ENCODE measurements at places on chromosomes 11 and 22.

DNA sequence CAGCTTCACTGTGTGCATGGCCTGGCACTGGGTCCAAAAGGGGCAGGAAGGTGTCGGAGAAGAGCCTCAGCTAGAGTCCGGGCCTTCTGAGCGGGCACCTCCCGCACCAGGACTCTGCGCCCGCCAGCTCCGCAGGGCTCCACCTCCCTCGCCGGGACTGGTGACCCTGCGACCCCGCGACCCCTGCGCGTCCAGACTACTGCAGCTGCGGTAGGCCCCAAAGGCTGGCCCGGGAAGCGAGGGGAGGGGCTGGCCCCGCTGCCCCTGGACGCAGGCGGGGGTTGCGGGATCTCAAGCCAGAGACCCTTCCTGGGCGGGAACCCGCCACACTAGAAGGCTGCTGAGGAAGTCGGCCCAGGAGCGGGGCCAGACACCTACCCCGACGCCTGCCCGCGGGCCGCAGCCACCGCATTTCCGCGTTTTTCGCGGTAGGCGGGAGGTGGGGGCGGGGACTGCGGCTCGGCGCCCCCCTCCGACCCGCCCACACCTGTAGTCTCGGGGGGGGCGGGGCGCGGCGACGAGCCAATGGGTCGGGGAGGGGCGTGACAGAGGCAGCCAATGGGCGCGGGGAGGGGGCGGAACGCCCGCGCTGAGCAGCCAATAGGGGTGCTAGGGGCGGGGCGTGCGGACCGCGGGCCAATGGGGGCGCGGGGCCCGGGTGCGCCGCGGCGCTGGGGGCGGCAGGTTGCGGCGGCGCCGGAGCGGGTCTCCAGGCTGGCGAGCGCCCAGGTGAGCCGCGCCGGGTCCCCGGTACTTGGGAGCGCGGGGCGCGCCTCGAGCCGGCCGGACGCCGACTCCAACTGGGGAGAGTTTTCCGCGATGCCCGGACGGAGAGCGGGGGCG lies at the start of the genes LMNTD2 and RASSF7:
TSS of gene LMNTD2 (minus strand) at position 434 of the 843 bp plus-strand sequence. CDS start at position 412, 22 bp downstream.
TSS of gene RASSF7 (plus strand) at position 666 of the 843 bp plus-strand sequence. CDS start 799 bp downstream, outside the sequence.
- DNase-seq: peak; percentile 96

- no peak for DNase-seq
Measured at GRCh38 chr11:15757048-15757698, 599.2 kb downstream of the SOX6 start.

DNA sequence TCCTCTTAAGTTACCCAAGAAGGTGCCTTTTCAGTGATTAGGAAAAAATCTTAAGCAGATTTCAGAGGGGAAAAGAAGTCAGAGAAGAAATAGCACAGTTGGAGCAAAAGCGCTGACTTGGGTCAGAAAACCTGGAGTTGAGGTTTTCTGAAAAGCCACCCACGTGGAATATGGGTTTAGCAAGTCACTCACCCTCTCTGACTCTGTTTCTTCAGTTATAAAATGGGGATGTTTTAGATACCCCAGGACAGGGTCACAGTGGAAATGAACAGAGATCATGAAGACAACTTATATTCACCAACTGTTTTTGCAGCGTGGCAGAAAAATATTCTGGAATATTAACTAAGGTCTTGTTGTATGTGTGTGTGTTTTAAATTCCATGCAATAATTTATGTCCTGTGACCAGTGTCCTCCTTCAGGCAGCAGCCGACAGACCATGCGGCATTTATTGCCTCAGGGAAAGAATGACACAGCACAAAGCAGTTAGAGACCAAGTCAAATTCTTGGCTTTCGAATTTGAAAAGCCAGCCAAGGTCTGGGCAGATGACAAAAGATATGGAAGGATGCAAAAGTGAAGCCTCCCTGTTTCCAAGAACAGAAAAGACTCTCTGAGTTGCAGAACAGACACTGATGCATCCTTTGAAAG lies 119.9 kb downstream of the MIAT start:
- DNase-seq: no peak

DNA sequence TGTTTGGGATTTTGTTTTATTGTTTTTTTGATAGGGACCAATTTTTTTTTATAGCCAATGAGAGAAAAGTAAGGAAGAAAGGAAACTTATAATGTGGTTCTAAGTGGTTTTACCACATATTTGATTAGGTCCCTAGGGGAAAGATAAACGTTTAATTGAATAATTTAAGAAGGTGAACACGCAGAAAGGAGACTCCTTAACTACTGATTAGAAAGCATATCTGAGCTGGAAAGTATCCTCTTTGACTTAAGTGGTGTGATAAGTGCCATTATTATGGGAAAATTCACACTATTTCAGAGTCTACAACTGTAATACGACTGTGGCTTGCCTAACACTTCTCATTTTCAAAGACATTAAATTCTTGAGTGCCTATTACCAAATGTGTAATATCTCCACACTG lies 106.5 kb upstream of the GRAMD1B start:
- DNase-seq: no peak

GRCh38 chr22:39277142-39277607 lies 32.4 kb upstream of the PDGFB start:
- DNase-seq: peak; percentile 29

GRCh38 chr22:40176921-40177737 lies 596 bp upstream of the TNRC6B start:
- peak; percentile 71 for DNase-seq

GRCh38 chr22:21443735-21444421 lies 23.3 kb upstream of the TMEM191C start:
- DNase-seq: no peak

DNA sequence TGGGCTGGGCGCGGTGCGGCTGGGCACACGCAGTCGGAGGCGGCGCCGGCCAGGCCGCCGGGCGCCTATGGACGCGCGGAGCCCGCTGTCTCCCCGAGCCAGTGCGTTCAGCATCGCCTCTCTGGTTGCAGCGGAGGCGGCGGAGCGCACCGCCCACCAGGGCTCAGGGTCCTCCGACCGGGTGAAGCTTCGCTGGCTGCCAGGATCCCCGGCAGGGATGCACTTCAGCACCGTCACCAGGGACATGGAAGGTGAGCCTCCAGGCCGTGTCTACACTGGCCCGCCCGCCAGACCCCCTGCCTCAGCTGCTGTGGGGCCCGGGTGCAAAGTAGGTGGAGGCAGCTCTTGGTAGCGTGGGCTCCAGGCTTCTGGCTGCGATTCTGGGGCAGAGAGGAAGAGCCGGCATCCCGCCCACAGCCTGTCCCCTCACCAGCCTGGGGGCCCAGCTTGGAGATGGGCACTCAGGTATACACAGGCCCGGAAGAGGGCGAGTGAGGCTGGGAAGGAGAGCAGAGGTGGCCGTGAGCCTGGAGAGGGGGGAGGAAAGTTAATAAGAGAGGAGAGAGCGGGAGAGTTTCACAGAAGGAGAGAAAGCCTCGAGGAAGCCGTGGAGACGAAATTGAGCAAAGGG lies 1.0 kb upstream of the TBX1 start:
- DNase-seq: no peak

GRCh38 chr11:33259869-33260268 lies 2.7 kb downstream of the HIPK3 start:
- DNase-seq: no peak

DNA sequence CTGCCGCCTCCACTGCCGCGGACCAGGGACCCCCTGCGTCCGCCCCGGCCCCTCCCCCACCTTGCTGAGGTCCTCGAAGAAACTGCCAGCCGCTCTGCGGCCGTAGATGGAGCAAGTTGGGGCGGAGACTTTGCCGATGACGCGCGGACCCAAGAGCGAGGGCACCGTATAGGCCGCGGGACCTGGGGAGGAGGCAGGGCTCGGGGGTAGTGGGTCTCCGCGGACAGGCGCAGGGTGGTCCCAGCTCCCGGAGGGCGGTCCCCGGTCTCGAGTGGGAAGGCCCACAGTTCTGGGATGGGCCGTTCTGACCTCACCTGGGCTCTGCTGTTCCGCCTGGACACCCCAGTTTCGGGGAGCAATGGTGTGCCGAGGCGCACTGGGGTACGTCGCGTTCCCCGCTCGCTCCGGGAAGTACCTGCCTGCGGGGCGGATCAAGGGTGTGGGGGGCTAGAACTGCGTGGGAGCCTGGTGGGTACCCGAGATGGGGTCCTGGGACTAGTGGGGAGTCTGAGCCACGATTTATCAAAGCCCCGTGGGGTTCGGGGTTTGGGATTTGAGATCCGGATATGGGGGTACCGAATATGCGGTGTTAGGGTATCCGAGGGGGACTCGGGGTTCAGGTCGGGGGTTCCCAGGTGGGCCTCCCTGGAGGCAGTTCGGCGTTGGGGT lies 1.2 kb upstream of the TYMP start:
- DNase-seq: peak; percentile 85

GRCh38 chr22:38034884-38035529 lies 22.2 kb upstream of the PICK1 start:
- DNase-seq: no peak

- DNase-seq: no peak
Measured at GRCh38 chr22:39224550-39224949, 20.2 kb downstream of the PDGFB start.

DNA sequence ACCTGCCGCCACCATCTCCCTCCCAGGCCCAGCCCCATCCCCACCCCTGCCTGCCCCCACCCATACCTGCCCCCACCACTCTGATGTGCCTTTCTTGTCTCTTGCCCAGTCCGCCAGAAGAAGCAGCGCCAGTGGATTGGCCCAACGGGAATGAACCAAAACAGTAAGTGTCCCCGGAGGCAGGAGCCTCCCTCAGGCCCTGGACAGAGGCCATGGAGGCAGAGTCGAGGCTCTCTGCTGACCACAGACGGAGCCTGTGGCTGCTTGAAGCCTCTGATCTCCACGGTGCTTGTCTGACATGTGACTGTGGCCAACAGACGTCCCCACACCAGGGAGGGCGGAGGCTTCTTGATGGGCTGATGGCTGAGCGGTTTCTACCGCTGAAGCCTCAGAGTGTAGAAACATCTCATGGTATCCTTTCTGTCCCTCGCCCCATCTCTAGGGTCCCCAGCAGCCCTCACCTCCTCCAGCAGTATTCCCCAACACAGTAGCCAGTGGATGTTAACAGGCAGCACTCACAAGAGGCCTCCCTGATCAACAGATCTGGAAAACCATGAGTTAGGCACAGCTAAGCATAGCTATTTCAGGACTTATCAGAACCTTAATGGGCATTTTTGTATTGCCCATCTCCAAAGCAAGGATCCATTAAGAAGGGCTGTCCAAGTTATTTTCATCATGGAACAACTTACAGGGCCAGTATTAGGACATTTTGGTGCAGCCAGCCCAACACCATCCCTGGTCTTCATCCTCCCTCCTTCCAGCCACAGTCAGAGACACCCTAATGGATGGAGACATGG lies 21.7 kb downstream of the CD5 start:
- no peak for DNase-seq

DNA sequence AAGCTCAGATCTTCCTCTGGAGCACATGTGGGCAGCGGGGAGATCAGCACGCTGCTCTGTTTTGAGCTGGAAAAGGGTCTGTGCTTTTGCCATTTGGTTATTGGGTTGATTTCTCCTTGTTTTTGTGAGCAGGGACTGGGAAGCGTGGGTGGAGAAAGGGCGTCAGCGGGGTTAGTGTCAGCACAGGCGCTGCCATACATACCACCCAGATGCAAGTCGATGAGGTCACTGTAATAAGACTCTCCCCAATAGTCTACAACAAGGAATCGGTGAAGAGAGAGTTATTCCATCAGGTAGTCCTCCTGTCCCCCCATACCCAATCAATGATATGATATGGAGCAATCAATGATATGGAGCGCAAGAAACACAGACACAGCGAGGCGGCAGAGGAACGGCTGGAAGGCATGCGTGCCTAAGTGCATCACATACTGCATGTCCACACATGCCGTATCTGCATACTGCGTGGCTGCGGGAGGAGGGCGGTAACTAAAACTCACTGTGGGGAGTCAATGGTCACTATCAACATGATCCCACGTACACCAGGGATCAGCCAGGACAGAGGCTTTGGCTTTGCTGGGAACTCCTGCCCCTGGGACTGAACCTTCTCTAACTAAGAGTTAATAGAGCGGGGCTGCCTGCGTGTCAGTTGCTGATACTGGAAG lies 29.5 kb upstream of the BID start:
- DNase-seq: no peak

DNA sequence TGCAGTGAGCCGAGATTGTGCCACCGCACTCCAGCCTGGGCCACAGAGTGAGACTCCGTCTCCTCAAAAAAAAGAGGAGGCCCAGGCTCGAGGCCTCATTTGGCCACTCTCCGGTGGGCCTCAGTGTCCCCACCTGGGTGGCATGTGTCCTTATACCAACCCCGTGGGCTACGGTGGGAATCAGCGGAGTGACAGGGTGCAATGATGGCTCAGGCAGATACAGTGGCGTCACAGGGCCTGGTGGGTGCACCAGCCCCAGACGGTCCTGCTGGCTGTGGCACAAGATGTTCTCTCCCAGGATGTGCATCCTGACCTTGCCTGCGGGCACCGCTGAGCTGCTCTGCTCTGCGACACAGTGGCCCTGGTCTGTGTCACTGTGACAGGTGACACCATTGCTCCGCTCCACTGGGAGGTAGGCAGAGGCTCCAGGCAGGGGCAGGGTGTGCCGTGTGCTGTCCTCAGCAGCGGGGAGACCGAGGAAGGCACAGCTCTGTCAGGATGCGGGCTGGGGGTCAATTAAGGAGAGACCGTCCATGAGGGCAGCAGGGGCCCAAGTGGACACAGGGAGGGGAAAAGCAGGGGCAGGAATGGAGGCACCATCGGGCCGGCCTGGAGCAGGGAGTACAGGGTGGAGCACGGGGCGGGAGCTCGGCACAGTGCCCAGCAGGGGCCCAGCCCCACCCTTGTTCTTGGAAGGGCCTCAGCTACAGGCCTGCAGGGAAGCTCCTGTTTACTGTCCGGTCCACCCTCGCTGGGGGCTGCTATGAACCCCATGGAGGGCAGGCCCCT lies 21.7 kb upstream of the TH start:
- no peak for DNase-seq

GRCh38 chr11:27012234-27012921 lies 18.5 kb downstream of the FIBIN start:
- DNase-seq: no peak

DNA sequence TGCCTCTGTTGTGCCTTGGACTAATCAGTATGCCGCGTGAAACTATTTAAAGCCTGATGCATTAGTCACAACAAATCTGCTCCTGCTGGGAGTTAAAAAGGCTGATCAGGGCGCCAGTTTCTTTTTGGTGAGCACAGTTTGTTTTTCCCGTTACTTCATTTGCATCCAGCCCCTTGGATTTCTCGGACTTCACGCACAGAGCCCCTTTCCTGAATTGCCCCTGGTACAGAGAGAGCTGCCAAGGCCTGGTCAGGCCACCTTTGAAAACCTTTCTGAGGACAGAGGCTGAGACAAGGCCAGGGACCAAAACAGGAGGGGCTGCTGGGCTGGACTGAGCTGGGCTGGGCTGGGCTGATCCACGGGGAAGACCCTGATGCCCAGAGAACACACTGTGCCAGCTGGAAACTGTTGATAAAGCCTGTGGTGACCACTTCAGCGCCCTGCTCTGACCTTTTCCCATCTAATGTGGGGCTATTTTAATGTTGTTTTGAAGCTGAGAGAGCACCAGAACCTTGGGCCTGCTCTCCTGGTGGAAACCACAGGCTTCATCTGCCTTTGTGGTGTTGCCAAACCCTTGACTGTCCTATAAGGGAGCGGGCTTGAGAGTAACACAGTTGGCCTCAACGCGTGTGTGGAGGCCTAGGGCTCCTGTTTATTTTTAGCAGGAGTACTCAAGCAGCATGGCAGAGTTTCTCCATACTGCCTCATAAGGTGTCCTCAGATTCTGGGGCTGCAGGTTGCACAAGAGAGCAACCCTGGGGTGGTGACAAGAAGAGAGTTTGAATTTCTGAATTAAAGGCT lies 44.2 kb downstream of the NAV2 start:
- no peak for DNase-seq

- DNase-seq: peak; percentile 10
Measured at GRCh38 chr11:84384731-84385130, 1098.6 kb upstream of the CCDC90B start.

GRCh38 chr22:24244144-24244787 lies 616 bp downstream of the GGT5 start:
- no peak for DNase-seq
